ENCODE measurements at places on chromosomes 2 and 18.

- peak overlapping the region; percentile 8 for H3K4me3 ChIP-seq
- peak overlapping the region; percentile 67 for H3K27ac ChIP-seq
- no peaks in the 10 kb centered on the region for H3K27me3 ChIP-seq
- no peaks in the 10 kb centered on the region for H3K36me3 ChIP-seq
Observed at GRCh38 chr18:31497404-31497835, 557 bp upstream of the DSG2 start.

- H3K27me3 ChIP-seq = no peaks in the 10 kb centered on the region
- DNase-seq = no peak
- H3K4me1 ChIP-seq = no peaks in the 10 kb centered on the region
- H3K27ac ChIP-seq = no peak overlapping the region
Observed at GRCh38 chr2:239657992-239658391, 257.2 kb upstream of the HDAC4 start.

GRCh38 chr2:98157557-98157956, 70.6 kb downstream of the VWA3B start:
- no peaks in the 10 kb centered on the region for H3K4me1 ChIP-seq
- no peak for DNase-seq
- H3K36me3 ChIP-seq = no peaks in the 10 kb centered on the region
- peaks cover 2% of the 10 kb centered on the region for H3K27me3 ChIP-seq
- no peak overlapping the region for H3K4me3 ChIP-seq

GRCh38 chr2:88190808-88191721, 20.9 kb downstream of the THNSL2 start:
- H3K4me1 ChIP-seq = no peaks in the 10 kb centered on the region
- H3K27me3 ChIP-seq = no peaks in the 10 kb centered on the region
- H3K27ac ChIP-seq = no peak overlapping the region
- no peaks in the 10 kb centered on the region for H3K36me3 ChIP-seq
- no peak overlapping the region for H3K4me3 ChIP-seq

GRCh38 chr2:187986390-187987105, 305.1 kb upstream of the GULP1 start:
- H3K4me3 ChIP-seq = no peak overlapping the region
- peaks cover 16% of the 10 kb centered on the region for H3K4me1 ChIP-seq
- no peak for DNase-seq
- H3K27ac ChIP-seq = no peak overlapping the region
- no peaks in the 10 kb centered on the region for H3K36me3 ChIP-seq

- no peaks in the 10 kb centered on the region for H3K27me3 ChIP-seq
- H3K4me3 ChIP-seq = no peak overlapping the region
- DNase-seq = no peak
- no peak overlapping the region for H3K27ac ChIP-seq
- no peaks in the 10 kb centered on the region for H3K4me1 ChIP-seq
Observed at GRCh38 chr2:127428057-127428814, 10.0 kb downstream of the PROC start.

- DNase-seq = no peak
- no peak overlapping the region for H3K27ac ChIP-seq
- no peaks in the 10 kb centered on the region for H3K36me3 ChIP-seq
- H3K27me3 ChIP-seq = no peaks in the 10 kb centered on the region
Observed at GRCh38 chr2:99261242-99261641, 5.8 kb upstream of the LYG2 start.

DNA sequence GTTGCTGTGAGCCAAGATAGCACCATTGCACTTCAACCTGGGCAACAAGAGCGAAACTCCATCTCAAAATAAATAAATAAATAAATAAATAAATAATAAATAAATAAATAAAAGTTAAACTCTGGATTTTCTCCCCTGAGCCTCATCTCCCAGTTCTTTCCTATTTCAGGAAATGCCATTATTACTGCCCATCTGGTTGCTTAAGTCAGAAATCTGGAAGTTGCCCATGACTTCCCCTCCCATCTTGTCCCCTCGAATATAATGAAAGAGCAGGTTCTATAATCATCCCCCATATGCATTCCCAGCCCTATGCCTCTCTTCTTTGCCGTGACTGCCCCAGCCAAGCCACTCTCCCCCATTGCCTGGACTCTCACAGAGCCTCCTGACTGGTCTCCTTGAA, 4.2 kb upstream of the PSD4 start:
- peaks cover 1% of the 10 kb centered on the region for H3K36me3 ChIP-seq
- no peak overlapping the region for H3K27ac ChIP-seq
- DNase-seq = no peak
- H3K4me3 ChIP-seq = no peak overlapping the region
- no peaks in the 10 kb centered on the region for H3K27me3 ChIP-seq

- H3K27ac ChIP-seq = no peak overlapping the region
- H3K27me3 ChIP-seq = no peaks in the 10 kb centered on the region
- no peaks in the 10 kb centered on the region for H3K36me3 ChIP-seq
- H3K4me3 ChIP-seq = no peak overlapping the region
- H3K4me1 ChIP-seq = no peaks in the 10 kb centered on the region
Observed at GRCh38 chr2:170170281-170171040, 7.5 kb upstream of the MYO3B start.

GRCh38 chr2:148781544-148781943, 93.5 kb upstream of the KIF5C start:
- H3K4me1 ChIP-seq = no peaks in the 10 kb centered on the region
- no peak overlapping the region for H3K4me3 ChIP-seq
- no peaks in the 10 kb centered on the region for H3K27me3 ChIP-seq

DNA sequence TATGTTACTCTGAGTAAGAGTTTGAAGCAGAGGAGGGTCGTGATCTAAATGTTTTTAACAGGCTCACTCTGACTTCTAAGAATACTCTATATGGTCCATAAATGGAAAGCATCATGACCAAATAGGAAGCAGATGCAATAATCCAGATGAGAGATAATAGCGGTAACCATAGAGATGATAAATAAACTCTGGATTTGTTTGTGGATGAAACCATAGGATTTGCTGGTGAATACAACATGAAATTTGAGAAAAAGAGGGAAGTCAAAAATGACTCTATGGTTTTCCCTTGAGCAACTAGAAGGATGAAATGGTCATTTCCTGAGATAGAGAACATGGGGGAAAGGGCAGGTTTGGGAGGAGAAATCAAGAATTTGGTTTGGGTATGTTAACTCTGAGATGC, 3.9 kb downstream of the HEATR5B start:
- H3K27ac ChIP-seq = no peak overlapping the region
- H3K4me3 ChIP-seq = no peak overlapping the region
- no peak for DNase-seq
- no peaks in the 10 kb centered on the region for H3K27me3 ChIP-seq
- peaks cover 16% of the 10 kb centered on the region for H3K36me3 ChIP-seq

DNA sequence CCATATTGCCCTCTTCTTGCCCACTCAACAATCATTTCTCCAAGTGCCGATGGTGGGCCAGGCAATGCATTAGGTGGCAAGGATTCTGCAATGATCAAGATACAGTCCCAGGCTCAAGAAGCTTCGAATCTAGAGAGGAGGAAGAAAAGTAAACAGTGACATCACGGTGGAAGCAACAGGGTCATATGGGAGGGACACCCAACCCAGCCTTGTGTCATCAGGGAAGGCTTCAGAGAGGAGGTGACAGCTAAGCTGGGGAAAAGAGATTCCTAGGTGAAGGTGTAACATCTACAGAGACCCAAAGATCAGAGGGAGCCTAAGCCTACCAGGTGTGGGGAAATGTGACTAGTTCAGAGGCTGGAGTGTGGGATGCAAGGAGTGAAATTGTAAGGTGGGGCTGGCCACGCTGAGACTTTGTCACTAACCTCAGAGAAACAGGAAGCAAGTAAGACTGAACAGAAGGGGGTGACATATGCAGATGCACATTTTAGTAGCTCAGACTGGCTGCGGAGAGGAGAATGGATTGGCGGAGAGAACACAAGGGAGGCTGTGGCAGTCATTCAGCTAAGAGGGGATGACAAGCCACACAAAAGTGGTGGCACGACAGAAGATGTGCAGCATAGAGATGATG, 104.9 kb downstream of the ANKRD44 start:
- H3K36me3 ChIP-seq = no peaks in the 10 kb centered on the region
- H3K4me3 ChIP-seq = no peak overlapping the region
- DNase-seq = no peak
- H3K4me1 ChIP-seq = no peaks in the 10 kb centered on the region
- no peaks in the 10 kb centered on the region for H3K27me3 ChIP-seq

GRCh38 chr18:12861637-12862036, 22.4 kb downstream of the PTPN2 start:
- DNase-seq = no peak
- H3K4me3 ChIP-seq = no peak overlapping the region
- H3K27me3 ChIP-seq = no peaks in the 10 kb centered on the region
- peaks cover 7% of the 10 kb centered on the region for H3K4me1 ChIP-seq
- H3K27ac ChIP-seq = no peak overlapping the region
- no peaks in the 10 kb centered on the region for H3K36me3 ChIP-seq

- H3K36me3 ChIP-seq = no peaks in the 10 kb centered on the region
- no peak overlapping the region for H3K27ac ChIP-seq
- no peak for DNase-seq
- H3K4me3 ChIP-seq = no peak overlapping the region
Observed at GRCh38 chr2:75464348-75464946, 96.3 kb downstream of the EVA1A start.

- H3K36me3 ChIP-seq = no peaks in the 10 kb centered on the region
- H3K4me1 ChIP-seq = no peaks in the 10 kb centered on the region
- DNase-seq = no peak
- H3K4me3 ChIP-seq = no peak overlapping the region
Observed at GRCh38 chr2:229118927-229119326, 152.2 kb downstream of the PID1 start.

GRCh38 chr2:137262594-137262993, 497.2 kb downstream of the THSD7B start:
- no peak for DNase-seq
- H3K27me3 ChIP-seq = no peaks in the 10 kb centered on the region
- no peaks in the 10 kb centered on the region for H3K4me1 ChIP-seq
- H3K4me3 ChIP-seq = no peak overlapping the region
- H3K27ac ChIP-seq = no peak overlapping the region

DNA sequence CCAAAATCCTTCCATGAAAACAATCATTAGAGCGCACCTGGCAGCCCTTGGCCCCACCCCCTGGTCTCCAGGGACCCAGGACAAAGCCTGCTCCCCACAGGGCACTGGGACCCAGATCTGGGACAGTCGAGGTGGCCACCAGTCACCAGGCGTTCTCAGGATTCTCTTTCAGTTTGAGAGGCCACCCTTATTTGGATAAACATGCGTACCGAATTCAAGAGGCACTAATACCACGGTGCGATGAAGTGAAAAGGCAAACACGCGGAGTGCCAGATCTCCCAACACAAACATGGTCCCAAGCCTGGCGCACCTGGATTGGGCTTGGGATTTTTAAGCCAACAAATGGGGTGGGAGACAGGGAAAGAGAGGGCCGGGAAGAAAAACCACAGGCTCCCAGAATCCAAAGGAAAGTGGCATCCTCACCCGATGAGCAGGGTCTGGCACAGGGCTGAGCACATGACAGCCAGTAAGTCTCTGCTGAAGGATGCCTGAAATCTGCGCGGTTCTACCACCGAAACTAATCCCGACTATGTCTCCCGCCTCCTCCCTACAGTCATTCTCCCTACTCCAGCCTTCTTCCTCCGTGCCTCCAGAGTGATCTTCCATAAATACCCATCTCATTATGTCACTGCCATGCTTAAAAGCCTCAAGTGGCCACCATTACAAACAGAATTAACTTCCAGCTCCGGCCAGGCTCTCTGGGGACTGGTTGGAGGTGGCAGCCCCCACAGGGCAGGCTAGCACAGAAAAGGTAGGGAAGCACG, 60.9 kb upstream of the KLHL29 start:
- no peak for DNase-seq
- H3K27ac ChIP-seq = no peak overlapping the region
- no peaks in the 10 kb centered on the region for H3K27me3 ChIP-seq
- no peaks in the 10 kb centered on the region for H3K4me1 ChIP-seq
- no peaks in the 10 kb centered on the region for H3K36me3 ChIP-seq

- H3K36me3 ChIP-seq = no peaks in the 10 kb centered on the region
- H3K4me3 ChIP-seq = no peak overlapping the region
- H3K27ac ChIP-seq = no peak overlapping the region
Observed at GRCh38 chr2:78977661-78978145, 47.8 kb upstream of the REG3G start.

- H3K4me3 ChIP-seq = no peak within 1 kb of the TSS
- peak; percentile 79 for DNase-seq
- H3K4me1 ChIP-seq = peaks cover 13% of the 10 kb centered on the region
- no peaks in the 10 kb centered on the region for H3K36me3 ChIP-seq
- H3K27me3 ChIP-seq = peaks cover 9% of the 10 kb centered on the region
- no peak within 1 kb of the TSS for H3K27ac ChIP-seq
Observed at GRCh38 chr2:216371721-216372702, at the start of gene MARCHF4. Gene MARCHF4 (minus strand): TSS chr2:216372483. CDS start chr2:216370260, 2,223 bp downstream.

- no peaks in the 10 kb centered on the region for H3K27me3 ChIP-seq
- H3K27ac ChIP-seq = no peak overlapping the region
- DNase-seq = no peak
- peaks cover 5% of the 10 kb centered on the region for H3K36me3 ChIP-seq
- no peak overlapping the region for H3K4me3 ChIP-seq
Observed at GRCh38 chr2:237536083-237536415, 30.3 kb upstream of the PRLH start.

DNA sequence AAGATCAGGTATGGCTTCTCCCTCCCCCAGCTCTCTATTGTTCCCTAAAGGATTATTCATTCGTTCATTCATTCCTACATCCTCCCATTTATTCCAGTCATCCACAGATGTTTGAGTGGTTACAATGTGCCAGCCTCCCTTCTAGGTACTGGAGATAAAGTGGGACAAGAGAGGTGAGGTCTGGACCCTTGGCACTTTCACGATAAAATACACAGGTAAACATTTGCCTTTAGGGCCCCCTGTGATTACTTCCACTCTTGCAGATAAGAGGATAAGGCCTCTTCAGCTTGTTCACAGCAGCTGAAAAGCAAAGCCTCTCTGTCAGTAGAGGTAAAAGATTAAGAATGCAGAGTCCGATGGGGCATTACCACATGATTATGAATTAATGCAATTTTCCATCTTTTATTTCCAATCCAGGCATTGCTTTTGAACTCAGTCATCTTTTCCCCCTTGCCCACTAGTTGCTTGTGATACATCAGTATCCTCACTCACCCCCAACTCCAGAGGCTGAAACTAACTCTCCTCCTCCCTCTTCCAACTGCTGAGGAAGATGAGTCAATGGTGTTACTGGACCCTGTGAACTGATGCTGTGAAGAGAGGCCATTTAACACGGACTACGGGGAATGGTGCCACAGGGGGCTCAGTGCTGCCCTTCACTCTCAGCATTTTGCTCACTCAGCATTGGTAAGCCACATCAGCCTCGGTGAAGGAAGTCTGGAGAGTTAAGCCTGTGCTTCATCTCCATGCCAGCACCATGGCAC, 1.1 kb upstream of the DPP4 start:
- H3K4me1 ChIP-seq = peaks cover 25% of the 10 kb centered on the region
- no peak for DNase-seq
- H3K4me3 ChIP-seq = no peak overlapping the region
- no peaks in the 10 kb centered on the region for H3K36me3 ChIP-seq
- H3K27me3 ChIP-seq = no peaks in the 10 kb centered on the region

- no peak overlapping the region for H3K27ac ChIP-seq
- DNase-seq = no peak
- no peaks in the 10 kb centered on the region for H3K36me3 ChIP-seq
- no peak overlapping the region for H3K4me3 ChIP-seq
- H3K27me3 ChIP-seq = no peaks in the 10 kb centered on the region
Observed at GRCh38 chr2:19104503-19104902, 253.9 kb downstream of the OSR1 start.

Data from liver (tissue), 10 donors.